RCC 7860 (cell line): ENCODE measurements at places on chromosomes 7 and 10.
A peak's percentile ranks its signal among the peaks of the same experiment; 100 is the strongest.

GRCh38 chr7:14739841-14740185 is 162.7 kb downstream of the DGKB start:
- no peak for DNase-seq

- DNase-seq: no peak
Observed at GRCh38 chr10:64419461-64419860, 898.3 kb downstream of the REEP3 start.

DNA sequence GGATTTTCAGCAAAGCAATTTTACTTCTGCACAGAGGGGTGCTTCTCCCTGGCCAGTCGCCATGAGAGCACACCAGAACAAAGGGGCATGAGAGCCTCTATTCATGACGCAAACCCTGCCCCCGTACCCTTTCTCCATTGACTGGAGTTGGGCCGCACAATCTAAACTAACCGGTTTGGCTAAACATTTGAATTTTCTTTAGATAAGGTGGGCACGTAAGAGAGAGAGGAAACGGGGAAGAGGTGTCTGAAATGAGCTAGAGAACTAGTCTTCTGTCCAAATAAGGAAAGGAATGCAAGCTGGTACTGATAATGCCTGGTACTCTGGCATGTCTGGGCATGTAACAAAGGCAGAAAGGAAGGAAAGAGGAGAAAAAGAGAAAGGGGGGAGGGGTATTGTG is 13.2 kb upstream of the SCIN start:
- no peak for DNase-seq

GRCh38 chr10:73781548-73781878 is 335 bp upstream of the CHCHD1 start:
- no peak for DNase-seq

DNA sequence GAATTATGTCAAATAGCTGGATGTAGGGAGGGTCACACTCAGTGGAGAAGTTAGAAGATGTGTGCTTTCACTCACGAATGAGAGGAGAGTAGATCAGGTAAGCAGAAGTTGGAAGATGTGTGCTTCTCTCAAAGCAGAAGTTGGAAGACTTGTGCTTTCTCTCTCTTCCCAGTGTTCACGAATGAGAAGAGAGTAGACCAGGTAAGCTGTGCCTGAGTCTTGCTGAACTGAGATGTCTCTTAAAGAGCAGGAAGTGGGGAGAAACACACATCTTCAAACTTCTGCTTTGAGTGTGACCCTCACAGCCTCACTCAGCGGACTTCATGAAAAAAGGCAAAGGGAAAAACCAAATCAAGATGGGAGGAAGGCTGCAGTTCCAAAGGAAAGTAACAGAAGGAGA is 7.0 kb upstream of the TMEM243 start:
- DNase-seq: no peak

- DNase-seq: no peak
Observed at GRCh38 chr10:59678884-59679301, 30.8 kb downstream of the SLC16A9 start.

GRCh38 chr7:23222439-23223030 is 24.0 kb upstream of the GPNMB start:
- no peak for DNase-seq

GRCh38 chr7:123763191-123763661 is 14.4 kb upstream of the WASL start:
- DNase-seq: no peak

DNA sequence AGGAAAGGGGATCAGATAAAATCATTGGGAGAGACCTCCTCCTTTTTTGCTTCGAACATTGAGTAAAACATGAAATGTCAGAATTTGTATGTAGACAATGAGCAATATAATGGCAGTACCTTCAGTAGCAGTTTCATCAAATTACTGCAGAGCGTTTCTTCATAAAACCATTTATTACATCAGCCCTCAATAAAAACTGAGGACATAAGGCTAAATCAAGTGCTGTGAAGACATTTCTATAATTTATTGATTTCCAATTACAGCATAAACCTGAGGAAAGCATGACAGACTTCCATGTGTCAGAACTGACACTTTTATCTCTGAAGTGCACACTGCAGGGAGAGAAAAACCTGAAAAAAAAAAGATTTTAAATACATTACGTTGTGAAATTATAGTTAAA is 172.6 kb upstream of the ZNF804B start:
- DNase-seq: no peak

- DNase-seq: no peak
Observed at GRCh38 chr7:105105579-105105978, 91.6 kb downstream of the KMT2E start.

DNA sequence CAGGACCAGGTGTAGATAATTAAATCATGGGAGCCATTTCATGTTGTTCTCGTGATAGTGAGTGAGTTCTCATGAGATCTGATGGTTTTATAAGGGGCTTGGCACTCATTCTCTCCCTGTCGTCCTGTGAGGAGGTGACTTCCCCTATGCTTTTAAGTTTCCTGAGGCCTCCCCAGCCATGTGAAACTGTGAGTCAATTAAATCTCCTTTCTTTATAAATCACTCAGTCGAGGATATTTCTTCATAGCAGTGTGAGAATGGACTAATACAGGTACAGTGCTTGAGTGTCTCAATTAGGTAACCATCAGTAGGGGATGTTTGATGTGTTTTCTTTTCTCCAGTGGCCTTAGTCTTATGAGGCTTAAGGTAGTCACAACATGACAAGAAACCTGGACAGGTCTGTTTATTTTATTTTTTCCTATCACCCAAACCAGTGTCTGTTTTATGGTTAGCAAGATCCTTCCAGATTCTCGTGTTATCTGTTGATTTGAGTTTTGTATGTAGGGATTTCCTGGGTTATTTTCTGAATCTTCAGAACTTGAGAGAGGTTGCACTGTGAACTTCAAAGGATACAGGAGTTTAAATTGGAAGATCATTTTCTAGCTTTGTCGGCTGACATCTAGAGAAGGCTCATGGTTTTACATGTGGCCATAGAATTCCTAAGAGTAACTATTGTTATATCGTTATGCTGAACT is 32.1 kb downstream of the UMAD1 start:
- DNase-seq: no peak

DNA sequence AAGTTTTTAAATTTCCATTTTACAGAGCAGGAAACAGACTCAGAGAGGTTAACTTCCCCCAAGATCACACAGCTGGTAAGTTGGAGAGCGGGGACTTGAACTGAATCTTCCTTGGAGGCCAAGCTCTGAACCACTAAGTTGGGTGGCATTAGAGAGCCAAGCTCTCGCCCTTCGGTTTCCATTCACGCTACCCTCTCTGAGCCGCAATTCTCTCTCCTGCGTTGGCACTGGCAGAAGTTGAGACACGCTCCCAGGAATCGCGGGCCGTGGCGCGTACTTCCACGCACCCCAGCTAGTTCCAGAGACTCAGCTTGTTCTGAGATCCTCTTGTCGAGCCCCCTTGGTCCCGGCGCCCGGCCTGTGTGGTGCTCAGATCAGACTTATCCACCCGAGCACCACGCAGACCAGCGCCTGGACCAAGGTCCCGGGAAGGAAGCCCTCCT is 29.3 kb upstream of the VAX1 start:
- DNase-seq: no peak

DNA sequence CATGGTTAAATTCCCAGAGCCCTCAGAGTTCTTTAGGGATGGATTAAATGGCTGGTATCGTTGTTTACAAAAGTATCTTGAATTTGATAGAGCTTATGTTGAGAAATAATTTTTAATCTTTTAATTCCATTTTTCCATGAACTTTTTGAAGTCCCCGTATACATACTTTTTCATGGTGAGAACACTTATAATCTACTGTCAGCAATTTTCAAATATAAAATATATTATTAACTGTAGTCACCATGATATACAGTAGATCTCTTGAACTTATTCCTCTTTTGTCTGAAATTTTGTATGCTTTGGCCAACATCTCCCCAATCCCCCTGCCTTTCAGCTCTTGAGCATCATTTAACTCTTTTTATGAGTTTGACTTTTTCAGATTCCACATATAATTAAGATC is 9.4 kb downstream of the EFCAB10 start:
- DNase-seq: no peak

- no peak for DNase-seq
Observed at GRCh38 chr7:96772139-96772694, 62.6 kb upstream of the SEM1 start.

GRCh38 chr10:97074256-97075145 is 111.3 kb downstream of the SLIT1 start:
- DNase-seq: no peak

- DNase-seq: no peak
Observed at GRCh38 chr10:92627845-92628480, 35.0 kb downstream of the KIF11 start.

GRCh38 chr7:158302274-158303070 is 285.2 kb downstream of the PTPRN2 start:
- DNase-seq: no peak

- DNase-seq: no peak
Observed at GRCh38 chr7:69640216-69640615, 41.9 kb downstream of the AUTS2 start.

DNA sequence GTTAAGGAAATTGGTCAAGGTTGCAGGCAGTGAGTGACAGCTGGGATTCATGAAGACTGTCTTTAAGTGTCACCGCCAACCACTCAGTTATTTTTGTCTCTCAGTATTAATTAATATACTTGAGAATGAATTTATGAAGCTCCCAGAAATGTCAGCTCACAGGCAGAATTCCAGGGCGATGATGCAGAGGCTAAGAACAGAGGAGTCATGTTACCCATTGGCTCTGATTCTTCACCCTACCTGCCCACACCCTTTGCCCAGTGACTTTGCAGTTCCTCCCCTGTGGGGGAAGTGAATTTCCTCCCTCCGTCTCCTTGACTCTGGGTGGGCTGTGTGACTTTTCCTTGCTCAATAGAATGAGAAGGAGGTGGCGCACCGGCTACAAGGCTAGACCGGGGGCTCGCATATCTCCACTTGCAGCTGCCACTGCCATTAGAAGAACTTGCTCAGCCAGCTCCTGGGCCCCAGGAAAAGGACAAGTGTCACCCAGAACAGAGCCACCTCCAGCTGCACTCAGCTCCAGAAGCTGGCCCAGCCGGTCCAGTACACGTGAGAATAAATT is 157.1 kb upstream of the PRKCQ start:
- peak; percentile 56 for DNase-seq

DNA sequence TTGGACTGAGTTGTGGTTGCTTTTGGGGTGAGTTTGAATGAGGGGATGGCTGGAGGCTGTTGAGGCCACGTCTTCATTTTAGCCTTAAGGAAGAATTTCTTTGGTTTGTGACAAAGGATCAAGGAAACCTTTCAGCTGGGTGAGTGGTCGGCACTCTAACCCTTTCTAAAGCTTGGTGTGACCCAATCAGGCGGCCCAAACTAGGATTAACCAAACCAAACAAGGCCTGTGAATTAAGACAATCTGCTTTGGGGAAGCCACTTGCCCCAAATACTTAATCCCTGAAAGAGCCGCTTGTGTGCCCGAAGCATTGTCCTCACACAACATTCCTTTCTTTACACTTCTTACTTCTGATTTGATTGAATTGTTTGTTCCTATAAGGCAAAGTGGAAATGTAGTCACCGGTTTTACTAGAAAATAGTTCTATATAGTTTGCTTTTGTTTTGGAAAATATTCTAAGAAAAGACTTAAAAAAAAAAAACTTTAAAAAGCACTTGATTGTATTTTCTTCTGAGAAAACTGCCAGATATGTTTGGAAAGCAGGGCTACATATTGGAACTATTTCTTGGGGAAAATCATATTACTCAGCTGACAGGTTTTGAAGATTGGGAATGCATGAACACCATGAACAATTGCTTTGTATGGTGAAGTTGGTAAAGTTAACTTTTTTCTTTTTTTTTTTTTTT is 272.4 kb upstream of the BMPER start:
- DNase-seq: no peak

DNA sequence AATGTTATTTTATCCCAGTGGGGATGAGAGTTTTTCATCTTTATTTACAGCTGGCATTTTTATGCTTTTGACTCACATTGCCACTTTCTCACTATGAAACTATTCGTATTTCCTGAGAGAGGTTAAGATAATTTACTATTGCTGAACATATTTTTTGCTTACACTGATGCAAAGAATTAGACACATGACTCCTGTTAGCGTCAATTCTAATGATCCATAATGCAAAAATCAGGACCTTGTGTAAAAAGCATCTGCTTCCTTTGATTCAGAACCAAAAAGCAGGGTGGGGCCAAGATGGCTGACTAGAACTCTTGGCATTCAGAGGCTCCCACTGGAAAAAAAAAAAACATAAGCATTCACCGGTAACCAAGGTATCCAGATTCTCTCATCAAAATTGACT is 464.8 kb downstream of the SEMA3D start:
- DNase-seq: no peak

DNA sequence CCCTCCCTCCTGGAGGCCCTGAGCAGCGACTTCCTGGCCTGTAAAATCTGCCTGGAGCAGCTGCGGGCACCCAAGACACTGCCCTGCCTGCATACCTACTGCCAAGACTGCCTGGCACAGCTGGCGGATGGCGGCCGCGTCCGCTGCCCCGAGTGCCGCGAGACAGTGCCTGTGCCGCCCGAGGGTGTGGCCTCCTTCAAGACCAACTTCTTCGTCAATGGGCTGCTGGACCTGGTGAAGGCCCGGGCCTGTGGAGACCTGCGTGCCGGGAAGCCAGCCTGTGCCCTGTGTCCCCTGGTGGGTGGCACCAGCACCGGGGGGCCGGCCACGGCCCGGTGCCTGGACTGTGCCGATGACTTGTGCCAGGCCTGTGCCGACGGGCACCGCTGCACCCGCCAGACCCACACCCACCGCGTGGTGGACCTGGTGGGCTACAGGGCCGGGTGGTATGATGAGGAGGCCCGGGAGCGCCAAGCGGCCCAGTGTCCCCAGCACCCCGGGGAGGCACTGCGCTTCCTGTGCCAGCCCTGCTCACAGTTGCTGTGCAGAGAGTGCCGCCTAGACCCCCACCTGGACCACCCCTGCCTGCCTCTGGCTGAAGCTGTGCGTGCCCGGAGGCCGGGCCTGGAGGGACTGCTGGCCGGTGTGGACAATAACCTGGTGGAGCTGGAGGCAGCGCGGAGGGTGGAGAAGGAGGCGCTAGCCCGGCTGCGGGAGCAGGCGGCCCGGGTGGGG is 2.2 kb downstream of the TRIM56 start:
- no peak for DNase-seq

DNA sequence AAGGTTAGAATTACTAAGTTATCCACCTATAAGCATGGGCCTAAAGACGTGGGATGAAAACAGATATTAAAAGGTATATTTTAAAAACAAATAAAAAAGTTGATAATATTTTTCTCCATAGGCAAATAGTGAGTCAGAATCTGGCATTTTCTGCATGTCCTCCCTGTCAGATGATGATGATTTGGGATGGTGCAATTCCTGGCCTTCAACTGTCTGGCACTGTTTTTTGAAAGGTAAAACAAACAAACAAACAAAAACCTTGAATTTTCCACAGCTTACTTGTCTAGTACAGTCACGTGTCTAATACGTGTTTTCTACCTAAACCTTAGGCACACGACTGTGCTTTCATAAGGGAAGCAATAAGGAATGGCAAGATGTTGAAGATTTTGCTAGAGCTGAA is 17.4 kb downstream of the HBP1 start:
- no peak for DNase-seq

- DNase-seq: no peak
Observed at GRCh38 chr7:82312646-82313045, 130.9 kb downstream of the CACNA2D1 start.

GRCh38 chr7:27154369-27154768 is 2.0 kb upstream of the HOXA3 start:
- no peak for DNase-seq

GRCh38 chr7:131550846-131551245 is 5.6 kb downstream of the PODXL start:
- no peak for DNase-seq

GRCh38 chr10:14379556-14380280 is 49.0 kb upstream of the FRMD4A start:
- no peak for DNase-seq

GRCh38 chr7:93813514-93813913 is 77.0 kb downstream of the TFPI2 start:
- DNase-seq: no peak
